ENCODE measurements at places on chromosomes 5 and 9. TPM values are rescaled to one million over a fixed set of nuclear protein-coding genes. Genes with fewer than 3 reads are reported as not detected.

GRCh38 chr9:94079236-94079635, 5.0 kb upstream of the PTPDC1 start:
- H3K27ac ChIP-seq = no peak overlapping the region
- H3K27me3 ChIP-seq = no peaks in the 10 kb centered on the region
- no peaks in the 10 kb centered on the region for H3K4me1 ChIP-seq
- H3K36me3 ChIP-seq = no peaks in the 10 kb centered on the region
- no peak for DNase-seq
- no peak overlapping the region for H3K4me3 ChIP-seq

DNA sequence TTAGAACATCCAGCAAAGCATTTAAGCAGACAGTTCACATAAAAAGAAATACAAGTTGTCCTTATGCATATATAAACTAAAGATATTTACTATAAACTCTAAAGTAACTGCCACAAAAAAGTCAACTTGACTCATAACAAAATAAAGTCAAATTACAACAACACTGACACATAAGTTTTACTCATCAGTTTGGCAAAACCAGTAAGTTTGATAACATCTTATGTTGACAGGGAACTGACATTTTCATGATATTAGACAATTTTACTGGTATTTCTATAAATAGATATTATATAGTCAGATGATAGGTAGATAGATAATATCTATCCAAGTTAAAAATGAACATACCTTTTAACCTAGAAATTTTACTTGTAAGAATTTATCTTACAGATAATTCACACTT, 9.9 kb upstream of the TSLP start:
- no peaks in the 10 kb centered on the region for H3K36me3 ChIP-seq
- H3K4me1 ChIP-seq = no peaks in the 10 kb centered on the region
- peaks cover 7% of the 10 kb centered on the region for H3K27me3 ChIP-seq
- no peak for DNase-seq

- no peak overlapping the region for H3K27ac ChIP-seq
- peaks cover 2% of the 10 kb centered on the region for H3K27me3 ChIP-seq
- no peak for DNase-seq
- H3K4me1 ChIP-seq = peaks cover 10% of the 10 kb centered on the region
- no peak overlapping the region for H3K4me3 ChIP-seq
These were observed 13.2 kb upstream of the ADRA1B start for GRCh38 chr5:159903131-159903530.

GRCh38 chr5:180105827-180106312, 34.3 kb upstream of the RNF130 start:
- H3K27ac ChIP-seq = no peak overlapping the region
- H3K4me3 ChIP-seq = no peak overlapping the region
- no peak for DNase-seq
- no peaks in the 10 kb centered on the region for H3K4me1 ChIP-seq

CCL21 gene
- total RNA-seq = not detected

TTC39B gene
- 19.3 TPM for total RNA-seq

DNA sequence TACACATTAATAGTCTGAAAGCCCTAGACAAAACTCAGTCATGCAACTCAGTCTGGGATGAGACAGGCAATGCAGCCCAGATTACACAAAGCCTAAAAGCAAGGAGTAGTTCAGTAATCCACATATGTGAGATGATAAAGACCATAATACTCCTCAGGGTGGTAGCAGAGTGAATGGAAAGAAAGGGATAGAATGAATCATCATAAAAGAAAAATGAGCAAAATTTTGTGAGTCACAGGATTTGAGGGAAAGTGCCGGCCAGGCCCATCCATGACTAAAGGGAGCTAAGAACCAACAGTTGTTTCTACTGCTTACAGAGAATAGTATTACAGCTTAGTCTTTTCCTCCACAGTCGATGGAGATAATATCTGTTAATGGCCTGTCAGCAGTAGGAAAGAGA, 90.0 kb upstream of the POU5F2 start:
- no peak for DNase-seq
- H3K4me3 ChIP-seq = no peak overlapping the region
- H3K27me3 ChIP-seq = no peaks in the 10 kb centered on the region
- no peaks in the 10 kb centered on the region for H3K36me3 ChIP-seq
- no peak overlapping the region for H3K27ac ChIP-seq
- H3K4me1 ChIP-seq = no peaks in the 10 kb centered on the region

GRCh38 chr5:136802383-136802782, 437.0 kb upstream of the TRPC7 start:
- peak; percentile 16 for DNase-seq
- no peak overlapping the region for H3K4me3 ChIP-seq
- no peaks in the 10 kb centered on the region for H3K36me3 ChIP-seq
- no peaks in the 10 kb centered on the region for H3K27me3 ChIP-seq
- no peak overlapping the region for H3K27ac ChIP-seq

DNA sequence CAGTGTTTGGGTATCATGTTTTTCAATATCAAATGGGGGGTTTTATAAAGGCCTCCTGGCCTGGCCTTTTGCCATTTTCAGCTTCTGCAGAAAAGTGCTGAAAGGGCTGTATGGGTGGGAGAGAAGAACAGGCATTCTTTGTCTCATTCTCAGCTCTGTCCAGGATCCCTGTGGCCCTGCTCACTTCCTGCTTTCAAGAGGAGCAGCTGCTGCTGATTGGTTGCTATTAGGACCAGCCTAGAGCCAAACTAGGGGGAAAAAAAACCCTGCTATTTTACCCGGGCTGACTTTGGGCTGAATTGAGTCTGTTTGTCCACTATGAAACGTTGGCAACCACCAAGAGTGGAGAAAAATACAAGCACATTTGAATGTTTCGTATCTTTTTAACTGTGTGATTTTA, 117.1 kb downstream of the CMYA5 start:
- no peak overlapping the region for H3K27ac ChIP-seq
- no peaks in the 10 kb centered on the region for H3K27me3 ChIP-seq
- DNase-seq = no peak
- no peak overlapping the region for H3K4me3 ChIP-seq
- H3K4me1 ChIP-seq = no peaks in the 10 kb centered on the region

DNA sequence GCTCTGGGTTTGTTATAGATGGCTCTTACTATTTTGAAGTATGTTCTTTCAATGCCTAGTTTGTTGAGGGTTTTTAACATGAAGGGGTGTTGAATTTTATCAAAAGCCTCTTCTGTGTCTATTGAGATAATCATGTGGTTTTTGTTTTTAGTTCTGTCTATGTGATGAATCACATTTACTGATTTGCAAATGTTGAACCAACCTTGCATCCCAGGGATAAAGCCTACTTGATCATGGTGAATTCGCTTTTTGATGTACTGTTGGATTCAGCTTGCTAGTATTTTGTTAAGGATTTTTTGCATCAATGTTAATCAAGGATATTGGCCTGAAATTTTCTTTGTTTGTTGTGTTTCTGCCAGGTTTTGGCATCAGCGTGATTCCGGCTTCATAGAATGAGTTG, 25.5 kb downstream of the CCDC180 start:
- no peaks in the 10 kb centered on the region for H3K36me3 ChIP-seq
- H3K27me3 ChIP-seq = no peaks in the 10 kb centered on the region
- DNase-seq = no peak
- H3K4me1 ChIP-seq = no peaks in the 10 kb centered on the region
- H3K4me3 ChIP-seq = no peak overlapping the region

DNA sequence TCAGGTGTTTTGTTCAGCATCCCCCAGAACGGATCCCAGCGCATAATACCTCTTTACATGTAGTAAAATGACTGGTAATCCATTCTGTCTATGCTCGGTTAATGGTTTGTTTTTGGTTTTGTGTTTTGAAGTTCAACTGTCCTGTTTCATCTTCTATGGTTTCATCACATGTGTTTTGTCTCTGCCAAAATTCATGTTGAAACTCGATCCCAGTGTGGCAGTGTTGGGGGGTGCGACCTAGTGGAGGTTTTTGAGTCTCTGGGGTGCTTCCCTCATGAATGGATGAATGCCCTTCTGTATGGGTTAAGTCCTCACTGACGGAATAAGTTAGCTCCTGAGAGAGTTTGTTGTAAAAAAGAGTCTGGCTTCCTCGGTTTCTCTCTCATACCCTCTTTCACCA, 317.4 kb downstream of the KDM4C start:
- H3K27ac ChIP-seq = no peak overlapping the region
- no peak for DNase-seq
- no peaks in the 10 kb centered on the region for H3K27me3 ChIP-seq
- H3K4me3 ChIP-seq = no peak overlapping the region

DNA sequence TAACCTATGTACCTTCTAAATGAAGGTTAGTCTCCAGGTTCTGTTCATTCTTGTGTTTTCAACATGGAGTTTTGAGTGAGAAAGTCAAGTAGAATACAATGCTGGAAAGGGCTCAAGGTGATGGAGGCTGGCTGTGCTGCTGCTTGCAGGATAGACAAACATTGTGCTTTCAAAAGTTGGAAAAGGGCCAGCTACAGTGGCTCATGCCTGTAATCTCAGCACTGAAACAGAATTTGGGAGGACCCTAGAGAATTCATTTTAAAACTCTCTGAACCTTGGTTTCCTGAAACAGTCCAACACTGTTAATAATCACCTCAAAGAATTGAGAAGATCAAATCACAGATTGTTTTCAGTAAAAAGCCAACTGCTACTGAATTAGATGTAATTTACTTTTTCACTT, 15.4 kb upstream of the IARS1 start:
- no peaks in the 10 kb centered on the region for H3K36me3 ChIP-seq
- H3K4me1 ChIP-seq = no peaks in the 10 kb centered on the region
- no peak overlapping the region for H3K27ac ChIP-seq
- H3K27me3 ChIP-seq = no peaks in the 10 kb centered on the region
- H3K4me3 ChIP-seq = no peak overlapping the region
- DNase-seq = peak; percentile 7

MUSK gene
- 1.2 TPM for total RNA-seq

DNA sequence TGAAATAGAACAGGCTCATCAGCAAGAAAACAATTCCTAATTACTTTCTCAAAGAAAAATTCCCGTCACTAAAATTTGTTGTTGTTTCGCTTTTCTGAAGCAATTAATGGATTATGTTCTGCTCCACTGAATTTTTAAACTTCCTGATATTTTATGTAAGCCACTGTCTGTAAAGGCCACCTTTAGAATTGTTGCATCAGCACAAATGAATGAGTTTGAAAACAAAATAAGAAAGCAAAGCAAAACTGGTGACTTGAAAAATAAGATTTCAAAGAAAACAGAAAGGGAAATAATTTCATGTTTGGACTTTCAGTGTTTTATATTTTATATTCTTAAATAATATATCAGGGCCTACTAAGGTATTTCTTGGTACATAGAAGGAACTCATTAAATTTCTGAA, 636.3 kb upstream of the TYRP1 start:
- H3K27me3 ChIP-seq = no peaks in the 10 kb centered on the region
- no peak overlapping the region for H3K4me3 ChIP-seq
- DNase-seq = no peak
- no peaks in the 10 kb centered on the region for H3K36me3 ChIP-seq
- peaks cover 24% of the 10 kb centered on the region for H3K4me1 ChIP-seq
- no peak overlapping the region for H3K27ac ChIP-seq

CBY3 gene
- not detected for total RNA-seq

DNA sequence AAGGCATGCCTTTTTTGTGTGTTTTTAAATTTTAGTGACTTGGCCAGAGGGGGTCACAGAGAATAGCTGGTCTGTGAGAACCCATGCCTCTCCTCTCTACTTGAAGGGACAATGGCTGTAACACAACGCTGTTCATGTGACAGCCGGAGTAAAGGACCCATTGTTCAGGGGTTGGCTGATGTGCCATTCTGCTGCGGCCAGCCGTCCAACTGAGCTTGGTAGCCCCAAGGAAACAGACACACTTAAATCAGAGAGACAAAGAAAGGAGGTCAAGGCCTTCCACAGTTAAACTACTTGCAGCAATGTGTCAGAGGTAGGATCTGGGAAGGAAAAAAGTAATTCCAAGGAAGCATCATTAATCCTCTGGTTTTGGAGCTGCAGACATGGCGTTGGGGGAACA, 8.1 kb downstream of the MEGF10 start:
- peaks cover 30% of the 10 kb centered on the region for H3K27me3 ChIP-seq
- no peaks in the 10 kb centered on the region for H3K36me3 ChIP-seq
- DNase-seq = no peak
- H3K4me3 ChIP-seq = no peak overlapping the region

- no peaks in the 10 kb centered on the region for H3K36me3 ChIP-seq
- no peak for DNase-seq
- H3K27ac ChIP-seq = peak overlapping the region; percentile 1
- H3K27me3 ChIP-seq = no peaks in the 10 kb centered on the region
- no peak overlapping the region for H3K4me3 ChIP-seq
These were observed 114.1 kb downstream of the MAN2A1 start for GRCh38 chr5:109803854-109804253.

All from hepatocyte (in vitro differentiated cells).